ENCODE measurements at places on chromosomes 16 and 17.

DNA sequence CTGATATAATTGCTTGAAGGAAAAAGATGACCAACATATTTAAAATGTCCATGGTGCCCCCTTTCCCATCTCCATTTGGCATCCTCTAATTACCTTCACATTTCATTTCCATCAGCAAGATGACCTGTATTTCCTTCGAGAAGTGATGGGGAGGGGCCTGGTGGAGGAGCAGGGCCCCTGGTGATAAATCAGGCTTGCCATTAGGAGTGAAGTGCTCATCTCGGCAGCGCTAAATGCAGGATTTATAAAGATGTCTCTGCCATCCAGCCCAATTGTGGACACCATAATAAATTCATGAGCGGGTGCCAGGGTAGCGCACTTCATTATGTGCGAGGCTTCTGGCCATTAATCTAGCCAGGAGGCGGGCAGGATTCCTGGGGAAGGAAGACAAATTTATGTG is 101.5 kb upstream of the IRX6 start:
- DNase-seq: no peak

DNA sequence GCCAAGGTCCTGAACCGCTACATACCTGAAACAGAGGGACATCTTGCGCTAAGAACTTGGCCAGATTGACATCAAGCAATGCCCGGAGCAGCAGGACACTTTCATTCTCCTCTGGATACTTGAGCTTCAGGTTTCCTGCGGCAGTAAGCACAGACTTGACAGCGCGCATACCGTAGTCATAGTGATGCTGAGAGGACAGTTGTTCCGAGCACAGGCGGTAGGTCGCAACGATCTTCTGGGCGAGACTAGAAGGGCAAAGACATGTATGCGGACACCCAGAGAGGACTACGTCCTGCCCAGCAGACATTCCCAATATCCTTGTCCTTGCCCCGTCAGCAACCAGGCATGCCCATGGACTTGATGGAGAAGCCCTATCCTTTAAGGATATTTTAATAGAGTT is 112.9 kb downstream of the DNAH3 start:
- no peak for DNase-seq

DNA sequence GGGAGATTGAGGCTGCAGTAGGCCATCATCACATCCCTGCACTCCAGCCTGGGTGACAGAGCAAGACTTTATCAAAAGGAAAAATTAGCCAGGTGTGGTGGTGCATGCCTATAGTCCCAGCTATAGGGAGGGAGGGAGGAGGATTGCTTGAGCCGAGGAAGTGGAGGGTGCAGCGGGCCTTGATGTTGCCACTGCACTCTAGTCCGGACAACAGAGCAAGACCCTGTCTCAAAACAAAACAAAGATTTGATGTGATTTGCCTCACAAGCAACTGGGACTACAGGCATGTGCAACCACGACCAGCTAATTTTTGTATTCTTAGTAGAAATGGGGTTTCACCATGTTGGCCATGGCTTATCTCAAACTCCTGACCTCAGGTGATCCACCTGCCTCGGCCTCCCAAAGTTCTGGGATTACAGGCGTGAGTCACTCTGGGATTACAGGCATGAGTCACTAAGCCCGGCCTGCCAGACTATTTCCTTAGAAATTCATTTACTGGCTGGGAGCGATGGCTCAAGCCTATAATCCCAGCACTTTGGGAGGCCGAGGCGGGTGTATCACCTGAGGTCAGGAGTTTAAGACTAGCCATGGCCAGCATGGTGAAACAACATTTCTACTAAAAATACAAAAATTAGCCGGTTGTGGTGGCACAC is 11.5 kb downstream of the UBE2G1 start:
- DNase-seq: no peak

DNA sequence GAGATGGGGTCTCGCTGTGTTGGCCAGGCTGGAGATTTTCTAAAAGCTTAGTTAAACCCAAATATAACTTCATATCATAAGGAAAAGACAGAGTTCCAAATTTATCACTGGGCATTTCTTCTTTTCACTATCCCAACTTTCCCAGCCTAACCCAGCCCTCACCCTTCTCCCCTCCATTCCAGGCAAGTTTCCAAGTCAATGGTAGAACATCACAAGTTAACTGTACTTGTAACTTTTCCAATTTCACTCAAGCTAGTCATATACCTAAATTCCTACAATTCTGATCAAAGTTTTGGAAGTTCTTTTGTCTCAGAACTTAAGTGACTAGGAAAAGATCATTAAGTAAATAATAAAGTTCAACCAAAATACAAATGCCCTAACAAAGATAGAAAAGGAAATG is 61.2 kb downstream of the USP32 start:
- no peak for DNase-seq

DNA sequence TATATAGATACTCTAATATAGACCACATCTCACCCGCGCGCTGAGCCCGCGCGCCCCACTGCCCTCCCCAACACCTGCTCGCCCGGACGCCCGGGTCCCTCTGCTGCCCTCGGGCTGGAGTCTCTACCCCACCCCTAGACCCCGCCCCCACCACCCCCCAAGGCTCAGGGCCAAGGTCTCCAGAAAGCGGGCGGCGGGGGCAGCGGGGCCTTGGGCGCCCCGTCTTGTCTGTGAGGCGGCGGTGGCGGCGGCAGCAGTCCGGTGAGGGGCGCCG is 2.6 kb downstream of the HES7 start:
- DNase-seq: no peak

DNA sequence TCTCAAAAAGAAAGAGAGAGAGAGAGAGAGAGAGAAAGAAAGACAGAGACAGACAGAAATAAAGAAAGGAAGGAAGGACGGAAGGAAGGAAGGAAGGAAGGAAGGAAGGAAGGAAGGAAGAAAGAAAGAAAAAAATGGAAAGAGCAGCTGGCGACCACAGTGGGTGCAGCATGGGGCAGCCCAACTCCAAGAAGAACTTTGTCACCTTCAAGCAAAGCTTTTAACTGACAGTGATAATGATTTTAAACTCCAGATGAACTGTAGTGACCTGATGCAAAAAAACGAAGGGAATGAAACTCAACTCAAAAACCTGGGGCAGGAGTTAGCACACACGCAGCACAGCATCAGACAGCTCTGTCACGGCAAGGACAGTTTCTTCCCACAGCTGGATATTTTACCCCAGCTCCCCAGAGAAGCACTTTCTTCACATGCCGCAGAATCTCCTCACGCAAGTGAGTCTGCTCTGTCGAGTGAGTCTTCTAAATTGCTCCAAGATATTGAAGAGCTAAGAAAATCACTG is 5.0 kb upstream of the ARHGAP17 start:
- no peak for DNase-seq

GRCh38 chr16:9409560-9410493 is 318.4 kb downstream of the HAPSTR1 start:
- DNase-seq: no peak

DNA sequence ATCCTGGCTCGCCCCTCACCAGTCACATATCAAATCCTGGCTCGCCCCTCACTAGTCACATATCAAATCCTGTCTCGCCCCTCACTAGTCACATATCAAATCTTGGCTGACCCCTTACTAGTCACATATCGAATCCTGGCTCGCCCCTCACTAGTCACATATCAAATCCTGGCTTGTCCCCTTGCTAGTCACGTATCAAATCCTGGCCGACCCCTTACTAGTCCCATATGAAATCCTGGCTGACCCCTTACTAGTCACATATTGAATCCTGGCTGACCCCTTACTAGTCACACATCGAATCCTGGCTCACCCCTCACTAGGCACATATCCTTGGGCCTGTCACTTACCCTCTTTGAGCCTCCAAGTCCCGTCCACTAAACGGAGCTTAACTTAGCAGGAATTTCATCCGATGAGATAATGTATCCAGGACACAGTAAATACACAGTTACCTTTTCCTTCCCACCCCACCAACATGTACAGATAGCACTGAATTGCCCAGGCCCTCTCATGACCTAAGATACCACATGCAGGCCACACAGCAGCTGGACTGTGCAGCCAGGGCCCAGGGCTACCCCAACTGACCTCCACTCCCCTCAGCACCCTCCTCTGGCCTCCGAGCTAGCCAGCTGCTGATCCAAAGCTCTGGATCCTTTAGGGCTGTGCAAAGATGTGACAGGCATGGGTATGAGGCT is 157.8 kb upstream of the RPH3AL start:
- DNase-seq: no peak

DNA sequence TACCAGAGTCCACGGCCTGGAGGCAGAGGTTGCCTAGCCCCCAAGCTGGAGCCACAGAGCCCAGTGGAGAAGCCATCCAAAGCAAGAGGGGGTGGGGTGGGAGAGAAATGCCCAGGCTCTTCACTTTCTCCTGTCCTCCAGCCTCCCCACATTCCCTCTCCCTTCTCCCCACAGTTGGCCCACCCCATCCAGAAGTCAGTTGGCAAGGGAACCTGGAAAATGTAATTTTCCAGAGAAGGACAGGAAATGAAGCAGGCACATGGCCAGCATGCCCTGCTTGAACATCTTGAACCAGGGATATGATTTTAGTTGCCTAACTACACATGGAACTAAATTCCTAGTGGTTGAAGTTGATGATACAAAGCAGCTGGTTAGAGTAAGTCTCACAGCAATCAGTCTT is 73.3 kb upstream of the IRX6 start:
- DNase-seq: no peak

DNA sequence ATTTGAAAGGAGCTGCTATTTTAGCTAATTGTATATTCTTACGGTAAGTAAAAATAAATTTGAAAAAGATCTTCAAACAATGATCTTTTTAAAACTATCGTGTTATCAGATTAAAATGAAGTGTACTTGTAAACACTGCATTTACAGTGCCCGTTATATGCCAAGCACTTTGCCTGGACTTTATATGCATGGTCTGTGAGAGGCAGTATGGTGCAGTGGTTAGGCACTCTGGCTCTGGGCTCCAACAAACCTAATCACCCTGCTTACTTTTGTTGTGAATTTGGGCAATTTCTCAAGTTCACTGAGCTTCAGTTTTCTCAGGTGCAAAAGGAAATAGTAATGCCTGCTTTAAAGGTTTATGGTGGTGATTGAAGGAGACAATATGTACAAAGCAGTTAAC is 1.4 kb downstream of the PMP22 start:
- no peak for DNase-seq

GRCh38 chr17:40124279-40125141 is 2.7 kb downstream of the MSL1 start:
- DNase-seq: no peak

DNA sequence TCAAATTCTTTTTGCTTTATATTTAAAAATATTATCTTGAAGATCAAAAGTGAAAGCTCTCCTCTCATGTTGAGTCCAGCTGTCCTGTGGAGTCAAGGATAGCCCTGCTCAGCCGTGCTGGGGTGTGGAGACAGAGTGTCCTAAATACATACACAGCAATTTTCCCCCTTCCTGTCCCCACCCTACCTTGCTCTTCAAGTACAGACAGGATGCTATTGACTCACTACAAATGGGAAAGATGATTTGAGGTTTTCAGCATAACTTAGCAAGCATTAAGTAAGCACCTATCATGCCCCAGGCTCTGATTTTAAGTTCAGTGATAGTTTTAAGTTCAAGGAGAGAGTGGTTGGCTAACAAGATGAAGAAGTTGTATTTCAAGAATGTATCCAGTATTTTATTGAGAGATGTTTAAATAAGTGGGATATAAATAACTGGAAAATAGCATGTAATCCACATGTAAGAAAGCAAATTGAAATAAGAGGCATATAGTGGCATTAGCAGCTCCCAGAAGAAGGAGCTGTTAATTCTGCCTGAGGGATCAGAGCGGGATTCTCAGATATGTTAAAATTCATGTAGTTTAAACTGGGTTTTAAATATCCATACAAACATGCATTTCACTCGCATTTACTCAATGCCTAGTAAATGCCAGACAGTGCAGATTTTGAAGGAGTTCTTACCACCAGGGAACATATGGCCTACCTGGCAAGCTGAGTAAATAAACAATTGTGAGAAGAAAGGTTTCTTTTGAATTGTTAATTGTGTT is 183.5 kb upstream of the ANKFN1 start:
- DNase-seq: no peak

DNA sequence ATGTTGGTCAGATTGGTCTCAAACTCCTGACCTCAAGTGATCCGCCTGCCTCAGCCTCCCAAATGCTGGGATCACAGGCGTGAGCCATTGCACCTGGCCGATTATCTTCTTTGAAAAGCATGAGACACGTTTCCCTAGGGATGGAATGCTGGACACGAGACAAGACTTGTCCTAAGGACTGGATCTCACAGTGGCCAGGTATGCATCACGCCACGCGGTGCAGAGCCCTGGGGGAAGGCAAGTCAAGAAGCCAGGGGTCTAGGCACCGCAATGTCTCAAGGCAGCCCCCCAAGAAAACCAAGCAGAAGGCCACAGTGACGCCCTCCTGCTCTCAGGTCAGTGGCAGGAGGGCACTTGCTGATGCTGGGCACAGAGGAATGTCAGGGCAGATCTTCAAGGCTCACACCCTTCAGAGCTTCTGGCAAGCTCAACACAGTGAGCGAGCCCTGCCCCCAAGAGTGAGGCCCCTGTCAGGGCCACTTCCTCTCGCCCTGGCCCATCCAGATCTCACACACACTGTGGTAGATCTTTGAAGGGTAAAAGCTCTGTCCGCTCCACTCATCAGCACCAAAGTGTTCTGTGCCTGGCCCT is 134.7 kb downstream of the ZNF778 start:
- DNase-seq: no peak

- DNase-seq: no peak
Measured at GRCh38 chr16:140175-140857, 1.8 kb upstream of the NPRL3 start.

DNA sequence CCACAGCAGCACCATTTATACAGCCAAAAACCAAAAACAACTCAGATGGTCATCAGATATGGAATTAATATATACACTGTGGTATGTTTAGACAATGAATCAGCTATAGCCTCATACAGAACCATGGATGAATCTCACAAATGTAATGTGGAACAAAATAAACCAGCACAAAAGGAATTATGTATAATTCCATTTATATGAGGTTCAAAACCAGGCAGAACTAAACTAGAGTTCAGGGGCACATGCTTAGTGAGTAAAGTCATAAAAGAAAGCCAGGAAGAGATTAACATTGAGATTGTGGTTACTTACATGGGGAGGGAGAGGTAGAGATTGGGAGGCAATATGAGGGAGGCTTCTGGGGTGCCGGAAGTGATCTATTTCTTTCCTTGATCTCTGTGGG is 231.1 kb downstream of the COPRS start:
- no peak for DNase-seq

- DNase-seq: no peak
Measured at GRCh38 chr16:50467943-50468748, 80.0 kb upstream of the NKD1 start.

- DNase-seq: no peak
Measured at GRCh38 chr17:14331225-14331981, 30.5 kb downstream of the HS3ST3B1 start.

GRCh38 chr17:7464081-7464480 is 15.3 kb downstream of the ZBTB4 start:
- DNase-seq: no peak

- DNase-seq: no peak
Measured at GRCh38 chr16:65657071-65657494, 535.2 kb upstream of the CDH11 start.
